NCI-H524 treated with DMSO at 0.1 percent for 48 hours (cell line): ENCODE measurements at places on chromosomes 16 and 17.

DNA sequence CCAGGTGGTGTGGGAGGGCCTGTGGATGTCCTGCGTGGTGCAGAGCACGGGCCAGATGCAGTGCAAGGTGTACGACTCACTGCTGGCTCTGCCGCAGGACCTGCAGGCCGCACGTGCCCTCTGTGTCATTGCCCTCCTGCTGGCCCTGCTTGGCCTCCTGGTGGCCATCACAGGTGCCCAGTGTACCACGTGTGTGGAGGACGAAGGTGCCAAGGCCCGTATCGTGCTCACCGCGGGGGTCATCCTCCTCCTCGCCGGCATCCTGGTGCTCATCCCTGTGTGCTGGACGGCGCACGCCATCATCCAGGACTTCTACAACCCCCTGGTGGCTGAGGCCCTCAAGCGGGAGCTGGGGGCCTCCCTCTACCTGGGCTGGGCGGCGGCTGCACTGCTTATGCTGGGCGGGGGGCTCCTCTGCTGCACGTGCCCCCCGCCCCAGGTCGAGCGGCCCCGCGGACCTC lies 798 bp downstream of the CLDN9 start:
- DNase-seq: no peak

- no peak for DNase-seq
Observed at GRCh38 chr16:89344458-89344834, 126.9 kb downstream of the ZNF778 start.

DNA sequence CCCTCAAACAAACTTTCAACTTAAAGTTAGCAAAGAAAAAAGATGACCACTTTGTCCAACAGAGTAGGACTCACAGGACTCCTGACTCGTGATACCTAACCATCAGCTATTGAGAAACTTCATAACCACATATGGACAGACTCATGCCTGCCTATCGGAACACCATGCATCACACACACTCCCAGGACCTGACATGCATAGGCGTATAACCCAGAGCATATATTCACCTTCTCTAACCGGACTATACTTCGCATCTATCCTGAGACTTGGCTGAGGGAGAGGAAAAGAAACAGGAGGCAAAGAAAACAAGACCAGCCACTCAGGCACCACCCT lies 2.2 kb downstream of the PIP4K2B start:
- no peak for DNase-seq

GRCh38 chr17:58388302-58389190 lies 28.8 kb downstream of the RNF43 start:
- DNase-seq: no peak

DNA sequence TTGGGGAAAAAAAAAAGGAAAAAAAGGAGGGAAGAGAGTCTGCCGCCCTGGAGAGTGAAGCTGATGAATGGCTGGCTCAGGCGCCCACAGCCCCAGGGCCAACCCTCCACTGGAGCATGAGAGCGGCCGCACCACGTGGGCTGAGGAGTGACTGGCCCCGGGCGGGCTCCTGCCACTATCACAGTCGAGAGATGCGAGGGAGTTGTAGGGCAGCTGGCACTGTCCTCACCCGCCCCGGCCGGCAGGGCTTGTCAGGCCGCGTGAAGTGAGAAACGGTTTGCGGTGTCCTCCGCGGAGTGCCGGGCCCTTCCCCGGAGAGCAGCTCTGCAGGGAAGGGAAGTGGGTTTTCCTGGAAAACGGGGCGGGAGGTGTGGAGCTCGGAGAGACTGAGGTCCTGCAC lies 45.9 kb downstream of the JPH3 start:
- DNase-seq: no peak

DNA sequence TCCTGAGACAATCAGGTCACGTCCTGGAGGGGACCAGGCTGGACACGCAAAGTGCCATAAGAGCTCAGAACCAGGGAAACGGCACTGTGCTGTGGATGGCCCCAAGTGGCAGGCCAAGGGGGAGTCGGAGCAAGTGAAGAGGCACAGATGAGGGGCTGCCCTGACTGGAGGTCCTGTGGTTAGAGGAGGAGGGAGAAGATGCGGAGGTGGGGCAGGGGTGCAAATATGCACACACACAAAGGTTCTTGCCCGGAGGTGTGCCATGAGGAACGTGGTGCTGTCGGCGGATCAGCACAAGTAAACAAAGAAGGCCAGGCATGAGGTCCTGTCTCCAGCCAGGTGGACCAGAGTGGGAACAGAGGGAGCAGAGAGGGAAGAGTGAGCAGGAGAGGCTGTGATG lies 23.5 kb downstream of the VAC14 start:
- DNase-seq: no peak

- DNase-seq: no peak
Observed at GRCh38 chr17:67502151-67502550, 125.1 kb downstream of the PITPNC1 start.
